Stimulated activated CD4-positive, alpha-beta T cell treated with anti-CD3 and anti-CD28 coated beads, Interleukin-12 subunit alpha, Interleukin-12 subunit beta, amount 100 ng/mL, for 24 hours (primary cell): ENCODE measurements at places on chromosomes 5 and 9.

DNA sequence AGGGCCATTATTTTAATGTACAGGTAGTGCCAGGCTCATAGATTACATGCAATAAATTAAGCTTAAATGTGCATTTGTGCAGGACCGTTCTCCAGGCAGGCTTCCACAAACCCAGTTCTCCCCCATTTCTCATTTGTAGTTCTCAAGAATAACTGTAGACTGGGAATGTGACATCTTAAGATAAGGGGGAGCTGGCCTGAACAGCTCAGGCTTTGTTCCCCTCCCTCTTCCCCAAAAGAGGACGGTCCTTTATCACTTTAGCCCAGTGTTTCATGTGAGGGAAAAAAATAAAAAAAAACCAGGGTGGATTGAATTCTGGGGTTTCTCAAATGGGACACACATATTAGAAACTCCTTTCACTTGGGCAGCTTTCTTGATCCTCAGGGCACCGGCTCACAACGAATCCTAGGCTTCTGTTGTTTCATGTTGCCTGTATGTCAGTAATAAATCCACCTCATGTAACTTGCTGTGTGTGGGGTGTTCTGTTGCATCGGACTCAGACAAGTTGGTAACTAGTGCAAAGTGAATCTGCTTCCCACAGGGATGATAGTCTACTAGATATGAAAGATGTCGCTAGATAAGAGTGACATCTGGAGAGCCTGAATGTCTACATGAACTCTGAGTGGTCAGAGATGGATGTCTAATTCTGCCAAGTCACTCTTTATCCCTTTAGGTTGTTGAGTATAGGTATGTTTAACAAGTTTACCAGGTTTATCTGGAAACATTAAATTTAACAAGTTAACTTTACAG lies 2030.6 kb upstream of the NUDT12 start:
- DNase-seq = no peak

DNA sequence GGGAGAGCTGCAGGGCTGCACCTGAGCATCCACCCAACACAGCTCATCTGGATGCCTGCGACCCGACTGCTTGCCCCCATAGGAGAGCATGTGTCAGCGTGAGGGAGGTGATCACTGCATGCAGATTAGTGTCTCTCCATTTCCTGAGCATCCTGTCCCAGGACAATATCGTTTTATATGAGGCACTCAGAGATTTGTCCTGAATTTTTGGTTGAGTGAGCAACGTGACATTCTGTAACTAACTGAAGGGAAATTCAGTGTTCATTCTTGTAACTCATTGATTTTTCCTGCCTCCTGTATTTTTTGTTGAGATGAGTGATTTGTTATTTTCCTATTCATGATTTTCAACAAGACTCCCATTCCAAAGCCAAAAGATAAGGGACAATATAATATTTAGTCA lies 20.7 kb upstream of the ANKRD34B start:
- DNase-seq = no peak

DNA sequence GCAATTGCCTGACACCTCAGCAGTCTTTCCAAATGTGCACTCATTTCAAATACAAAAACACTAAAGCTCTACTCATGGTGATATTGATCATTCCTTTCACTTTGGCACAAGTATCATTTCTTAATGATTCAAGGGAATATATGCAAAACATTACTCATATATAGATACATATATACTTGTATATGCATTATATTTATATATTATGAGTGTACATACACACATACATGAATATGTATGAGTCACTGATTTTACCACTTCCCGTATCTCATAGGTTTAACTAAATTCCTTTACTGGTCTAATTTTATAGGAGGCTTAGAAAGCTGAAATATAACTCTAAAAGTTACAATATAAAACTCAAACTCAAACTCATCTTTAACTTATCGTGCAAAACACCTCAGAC lies 156.5 kb downstream of the CDH9 start:
- no peak for DNase-seq

GRCh38 chr9:114069476-114070187 lies 8.5 kb downstream of the AMBP start:
- no peak for DNase-seq

DNA sequence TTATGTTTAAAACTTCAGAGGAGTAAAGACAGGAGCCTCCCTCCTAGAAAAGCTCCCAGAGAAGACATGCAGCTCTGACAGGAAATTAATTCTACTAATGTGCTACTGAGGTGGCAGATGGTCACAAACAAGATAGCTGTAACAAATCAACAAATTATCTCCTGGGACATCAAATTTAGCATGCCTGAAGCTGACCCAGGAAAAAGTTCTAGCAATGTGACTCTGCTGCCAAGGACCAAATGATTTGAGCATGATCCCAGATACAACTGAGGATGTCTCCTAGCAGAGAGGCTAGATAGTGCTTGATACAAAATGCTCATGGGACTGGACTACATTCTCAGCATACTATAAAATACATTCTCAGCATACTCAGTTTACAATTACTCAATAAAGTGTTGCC lies 413.5 kb upstream of the SMC2 start:
- no peak for DNase-seq

DNA sequence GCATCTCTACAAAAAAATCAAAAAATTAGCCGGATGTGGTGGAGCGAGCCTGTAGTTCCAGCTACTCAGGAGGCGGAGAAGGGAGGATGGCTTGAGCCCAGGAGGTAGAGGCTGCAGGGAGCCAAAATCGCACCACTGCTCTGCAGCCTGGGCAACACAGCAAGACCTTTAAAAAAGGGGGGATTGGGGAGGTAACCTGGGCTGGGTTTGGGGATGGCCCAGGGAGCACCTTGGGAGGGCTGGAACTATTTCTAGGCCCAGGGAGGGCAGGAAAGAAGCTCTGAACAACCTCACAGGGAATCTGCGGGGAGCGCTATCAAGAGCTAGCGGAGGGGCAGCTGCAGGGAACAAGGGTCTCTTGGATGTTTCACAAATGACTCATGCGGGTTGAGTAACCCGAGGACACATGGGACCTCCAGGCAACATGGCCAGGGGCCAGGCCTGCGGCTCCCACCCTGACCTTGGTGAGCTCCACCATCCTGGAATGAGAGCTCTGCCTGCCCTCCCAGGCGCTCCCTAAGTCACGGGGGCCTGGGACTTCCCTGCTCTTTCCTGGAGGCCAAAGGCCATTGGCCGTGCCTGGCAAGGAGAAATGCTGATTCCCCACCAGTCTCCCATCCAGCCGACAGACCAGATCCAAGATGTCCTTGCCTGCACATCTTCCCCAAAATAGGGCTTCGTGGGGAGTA lies 23.4 kb downstream of the SARDH start:
- no peak for DNase-seq

GRCh38 chr5:122301016-122301415 lies 11.0 kb upstream of the SNCAIP start:
- no peak for DNase-seq

DNA sequence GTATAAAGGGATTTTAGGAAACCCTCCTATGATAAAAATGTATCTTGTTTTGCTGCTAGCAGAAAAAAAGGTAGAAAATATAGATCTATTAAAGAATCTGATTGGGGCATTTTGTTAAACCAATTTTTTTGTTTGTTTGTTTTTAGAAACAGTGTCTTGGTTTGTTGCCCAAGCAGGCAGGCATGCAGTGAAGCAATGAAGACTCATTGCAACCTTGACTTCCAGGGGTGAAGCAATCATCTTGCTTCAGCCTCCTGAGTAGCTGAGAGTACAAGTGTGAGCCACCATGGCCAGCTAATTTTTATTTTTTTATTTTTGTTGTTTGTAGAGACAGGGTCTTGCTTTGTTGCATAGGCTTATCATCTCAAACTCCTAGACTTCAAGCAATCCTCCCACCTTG lies 755.8 kb upstream of the EDIL3 start:
- DNase-seq = no peak

DNA sequence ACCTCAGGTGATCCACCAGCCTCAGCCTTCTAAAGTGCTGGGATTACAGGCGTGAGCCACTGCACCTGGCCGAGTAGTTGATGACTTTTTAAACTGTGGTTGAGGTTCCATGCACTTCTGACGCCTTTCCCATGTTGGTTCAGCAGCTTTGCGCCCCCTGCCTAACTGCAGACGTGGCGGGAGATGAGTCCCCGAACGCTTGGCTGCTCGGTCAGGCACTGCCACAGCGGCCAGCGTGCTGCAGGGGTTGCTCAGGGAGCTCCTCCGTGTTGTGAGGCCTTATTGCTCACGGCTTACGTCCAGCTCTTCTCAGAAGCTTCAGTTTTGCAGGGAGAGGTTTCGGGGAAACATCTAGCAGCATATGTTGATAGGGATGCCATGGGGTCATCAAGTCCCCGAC lies 35.3 kb downstream of the HABP4 start:
- no peak for DNase-seq

GRCh38 chr5:139709582-139710318 lies 61.6 kb downstream of the CXXC5 start:
- no peak for DNase-seq

- DNase-seq = no peak
Measured at GRCh38 chr9:98144076-98144475, 25.1 kb upstream of the TRIM14 start.

DNA sequence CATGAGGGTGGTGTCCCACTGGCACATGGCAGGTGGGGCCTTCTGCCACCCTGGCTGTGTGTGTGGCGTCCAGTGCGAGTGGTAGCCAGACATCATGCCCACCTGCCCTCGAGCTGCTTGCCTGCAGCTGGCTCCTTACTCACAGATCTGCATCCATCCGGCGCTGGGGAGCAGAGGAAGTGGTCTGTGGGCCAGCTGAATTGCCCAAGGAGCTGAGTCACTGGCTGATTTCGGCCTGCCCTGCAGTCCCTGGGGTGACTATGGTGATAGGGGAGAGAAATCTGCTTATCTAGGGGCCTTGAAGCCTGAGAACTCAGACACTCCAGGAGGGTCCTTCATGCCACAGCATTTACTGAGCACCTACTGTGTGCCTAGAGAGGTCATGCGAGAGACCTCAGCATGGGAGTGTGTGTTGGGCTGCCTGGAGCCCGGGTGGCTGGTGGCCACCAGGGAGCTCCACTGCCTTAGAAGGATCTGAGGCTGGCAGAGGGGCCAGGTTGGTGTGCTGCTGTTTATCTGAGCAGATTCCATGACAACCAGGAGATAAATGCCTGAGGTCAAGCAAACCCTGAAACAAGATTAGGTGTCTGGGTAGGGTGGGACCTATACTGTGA lies 57.1 kb downstream of the SLC22A5 start:
- no peak for DNase-seq
